Head of caudate nucleus (tissue), 42 donors: ENCODE measurements at places on chromosomes 1 and 21.
A peak's percentile ranks its signal among the peaks of the same experiment; 100 is the strongest.

- DNase-seq: no peak
Observed at GRCh38 chr1:184618851-184619250, 135.8 kb downstream of the EDEM3 start.

DNA sequence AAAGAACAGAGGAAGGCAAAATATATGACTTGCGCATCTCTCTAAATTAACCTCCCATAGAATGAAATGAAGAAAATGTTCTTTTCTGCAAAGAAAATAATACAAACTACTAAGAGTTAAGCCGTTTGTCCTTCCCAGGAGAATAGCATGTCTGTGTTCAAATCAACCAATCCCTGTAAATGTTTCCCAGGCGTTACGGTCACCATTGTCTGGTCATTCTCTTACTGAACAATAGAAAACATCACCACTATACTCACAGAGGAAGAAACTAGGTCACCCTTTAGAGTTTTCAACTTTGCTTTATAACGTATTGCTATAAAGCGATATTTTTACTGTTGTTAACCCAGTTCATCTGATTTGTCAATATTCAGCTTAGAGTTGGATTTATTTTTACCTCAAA, 34.1 kb downstream of the COL11A1 start:
- DNase-seq: no peak

DNA sequence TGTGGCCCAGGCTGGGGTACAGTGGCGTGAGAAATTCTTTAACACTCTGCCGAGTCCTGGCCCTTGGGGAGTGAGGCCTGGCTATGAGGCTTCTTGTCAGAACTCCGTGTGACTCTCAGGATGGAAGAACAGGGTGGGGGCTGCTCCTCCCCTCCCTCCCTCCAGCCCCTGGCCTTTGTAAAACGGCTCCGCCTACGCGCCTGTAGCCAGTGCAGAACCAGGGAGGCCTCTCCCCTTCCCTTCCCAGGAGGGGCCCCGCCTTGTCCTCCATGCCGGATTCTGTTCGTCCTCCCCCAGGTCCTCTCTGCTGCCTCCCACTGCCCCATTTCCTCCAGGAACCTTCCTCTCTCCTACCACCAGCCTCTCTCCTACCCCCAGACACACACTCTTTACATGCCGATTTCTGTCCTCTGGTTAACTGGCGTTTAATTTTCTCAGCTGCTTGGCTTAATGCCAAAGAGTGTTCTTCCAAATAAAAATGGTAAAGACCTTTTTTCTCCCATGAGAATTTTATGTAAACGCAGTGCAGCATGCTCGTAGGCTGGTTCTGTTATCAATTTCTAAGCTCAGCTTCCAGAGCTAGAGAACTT, 21.0 kb downstream of the PDE9A start:
- DNase-seq: no peak

DNA sequence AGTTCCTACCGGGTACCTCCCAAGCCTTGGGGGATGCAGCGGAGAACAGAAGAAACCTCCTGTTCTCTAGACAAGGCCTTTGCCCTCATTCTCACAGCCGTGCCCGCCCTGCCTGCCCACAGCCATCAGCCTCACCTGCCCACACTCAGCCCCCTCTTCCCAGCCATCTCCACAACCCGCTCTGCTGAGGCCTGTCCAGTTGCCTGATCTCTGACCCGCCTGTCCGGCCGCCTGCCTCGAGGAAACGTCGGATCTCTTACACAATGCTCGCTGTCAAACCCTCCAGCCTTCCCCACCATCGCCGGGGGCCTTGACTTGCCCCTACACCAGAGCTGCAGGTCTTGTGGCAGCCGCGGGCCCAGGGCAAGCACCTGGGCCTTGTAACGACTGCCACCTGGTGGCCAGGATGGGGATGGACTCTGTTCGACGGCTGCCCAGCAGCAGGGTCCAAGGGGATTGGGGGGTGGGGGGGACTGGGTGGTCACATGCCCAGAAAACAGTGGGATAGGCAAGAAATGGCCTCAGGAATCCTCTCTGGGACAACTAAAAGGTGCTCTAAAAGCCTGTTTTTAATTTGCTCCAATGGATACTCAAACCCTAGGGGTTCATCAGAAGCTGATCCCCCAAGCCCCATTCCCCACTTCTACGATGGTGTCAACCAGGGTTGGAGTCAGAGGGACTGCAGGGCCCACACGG, 31.0 kb downstream of the SLC45A1 start:
- peak; percentile 58 for DNase-seq

GRCh38 chr1:64572222-64572900, 102.4 kb downstream of the CACHD1 start:
- DNase-seq: no peak

DNA sequence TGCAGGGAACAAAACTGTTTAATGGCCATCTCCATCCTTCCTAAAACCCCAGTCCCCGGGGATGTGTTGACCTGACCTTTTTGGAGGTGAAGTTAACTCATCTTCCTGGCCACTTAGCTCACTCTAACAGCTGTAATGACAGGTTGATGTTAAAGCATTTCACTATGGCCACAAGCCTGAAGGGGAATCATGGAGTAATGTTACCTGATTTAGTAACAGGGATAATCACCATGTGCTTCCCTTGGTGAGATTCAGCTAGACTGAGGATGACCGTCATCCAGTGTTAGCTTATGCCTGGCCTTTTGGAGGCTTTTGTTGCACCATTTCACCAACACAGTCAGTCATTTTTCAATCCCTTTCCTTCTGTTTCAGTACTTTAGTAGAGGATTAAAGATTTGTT, 64.3 kb upstream of the RAVER2 start:
- DNase-seq: no peak

DNA sequence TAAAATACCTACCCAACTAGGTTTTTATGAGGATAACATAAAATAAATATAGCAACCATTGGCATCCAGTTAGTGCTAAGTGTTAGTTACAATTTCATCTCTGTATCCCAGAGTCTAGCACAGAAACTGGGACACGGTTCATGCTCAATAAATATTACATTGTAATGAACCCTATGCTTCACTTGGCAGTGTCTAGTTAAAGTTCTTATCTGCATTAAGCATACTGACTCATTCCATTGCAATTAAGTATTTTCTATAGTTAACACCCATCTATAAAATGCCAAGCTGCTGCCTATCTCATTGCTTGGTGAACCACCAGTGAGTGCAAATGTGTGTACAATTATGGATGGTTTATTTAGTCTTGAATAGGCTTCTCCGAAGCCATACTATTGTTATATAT, 15.2 kb downstream of the CHML start:
- no peak for DNase-seq

DNA sequence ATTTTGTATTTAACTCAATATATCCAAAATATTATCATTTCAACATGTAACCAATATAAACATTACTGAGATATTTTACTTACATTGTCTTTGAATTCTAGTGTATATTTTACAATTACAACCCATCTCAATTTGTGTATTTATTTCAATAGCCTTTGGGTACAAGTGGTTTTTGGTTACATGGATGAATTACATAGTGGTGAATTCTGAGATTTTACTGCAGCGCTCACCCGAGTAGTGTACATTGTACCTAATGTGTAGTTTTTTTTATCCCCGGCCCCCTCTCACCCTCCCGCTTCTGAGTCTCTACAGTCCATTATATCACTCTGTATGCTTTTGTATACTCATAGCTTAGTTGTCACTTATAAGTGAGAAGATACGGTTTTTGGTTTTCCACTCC, 117.0 kb upstream of the GALNT2 start:
- DNase-seq: no peak

DNA sequence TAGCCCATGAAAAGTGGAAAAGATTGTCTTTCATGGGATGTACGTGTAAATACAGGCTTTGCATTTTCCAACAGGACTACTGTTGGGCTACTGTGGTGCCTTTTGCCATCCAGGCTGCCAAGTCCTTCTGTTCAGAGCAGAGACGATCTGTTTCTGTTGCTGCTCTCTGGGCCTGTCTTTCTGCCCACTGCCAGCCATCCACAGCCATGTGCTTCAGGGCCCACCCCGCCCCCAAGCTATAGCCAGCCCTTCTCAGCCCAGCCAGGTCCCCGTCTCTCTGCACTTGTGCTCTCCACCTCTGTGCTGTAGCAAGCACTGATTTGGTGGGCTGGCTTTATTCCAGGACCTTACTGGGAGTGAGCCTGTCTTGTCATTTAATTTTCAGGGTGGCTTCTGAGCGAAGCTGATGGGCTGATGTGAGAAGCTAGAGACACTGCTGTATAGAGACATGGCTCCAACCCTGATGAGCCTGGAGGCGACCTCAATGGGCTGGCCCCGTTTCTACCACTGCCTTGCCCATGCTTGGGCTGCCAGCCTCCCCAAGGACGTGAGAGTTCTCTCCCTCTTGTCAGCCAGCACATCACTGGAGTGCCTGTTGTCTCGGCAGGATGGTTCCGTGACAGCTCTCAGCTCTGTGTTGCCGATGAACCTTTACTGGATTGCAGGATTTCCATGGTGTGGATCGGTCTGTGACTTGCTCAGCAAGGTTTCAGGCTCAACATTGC, 137.8 kb downstream of the PEX14 start:
- no peak for DNase-seq

GRCh38 chr1:161324020-161324419, 9.8 kb downstream of the SDHC start:
- DNase-seq: no peak

DNA sequence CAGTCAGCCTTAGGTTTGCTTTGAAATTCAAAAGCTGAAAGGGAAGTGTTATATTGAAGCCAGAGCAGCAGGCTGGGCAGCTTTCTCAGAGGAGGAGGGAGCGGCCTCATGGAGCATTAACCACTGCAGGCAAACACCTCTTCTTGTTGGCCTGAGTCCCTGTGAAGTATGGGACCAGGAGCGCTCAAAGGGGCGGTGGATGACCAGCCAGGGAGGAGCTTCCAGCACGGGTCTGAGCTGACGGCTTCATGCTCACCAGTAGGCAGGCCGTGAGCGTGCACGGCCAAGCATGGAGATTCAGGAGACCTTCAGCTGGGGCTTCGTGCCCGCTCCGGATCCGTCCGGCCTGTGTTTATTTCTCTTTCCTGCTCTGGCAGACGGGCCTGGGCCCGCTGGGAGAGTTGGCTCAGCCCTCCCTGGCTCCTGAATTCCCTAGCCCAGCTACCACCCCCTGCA, 245.2 kb downstream of the TRABD2B start:
- DNase-seq: no peak

GRCh38 chr1:230206207-230206606, 139.2 kb downstream of the GALNT2 start:
- no peak for DNase-seq

GRCh38 chr1:152654110-152654509, 9.1 kb upstream of the LCE2D start:
- DNase-seq: peak; percentile 45

GRCh38 chr1:228437424-228437962, 20.8 kb upstream of the TRIM17 start:
- no peak for DNase-seq

DNA sequence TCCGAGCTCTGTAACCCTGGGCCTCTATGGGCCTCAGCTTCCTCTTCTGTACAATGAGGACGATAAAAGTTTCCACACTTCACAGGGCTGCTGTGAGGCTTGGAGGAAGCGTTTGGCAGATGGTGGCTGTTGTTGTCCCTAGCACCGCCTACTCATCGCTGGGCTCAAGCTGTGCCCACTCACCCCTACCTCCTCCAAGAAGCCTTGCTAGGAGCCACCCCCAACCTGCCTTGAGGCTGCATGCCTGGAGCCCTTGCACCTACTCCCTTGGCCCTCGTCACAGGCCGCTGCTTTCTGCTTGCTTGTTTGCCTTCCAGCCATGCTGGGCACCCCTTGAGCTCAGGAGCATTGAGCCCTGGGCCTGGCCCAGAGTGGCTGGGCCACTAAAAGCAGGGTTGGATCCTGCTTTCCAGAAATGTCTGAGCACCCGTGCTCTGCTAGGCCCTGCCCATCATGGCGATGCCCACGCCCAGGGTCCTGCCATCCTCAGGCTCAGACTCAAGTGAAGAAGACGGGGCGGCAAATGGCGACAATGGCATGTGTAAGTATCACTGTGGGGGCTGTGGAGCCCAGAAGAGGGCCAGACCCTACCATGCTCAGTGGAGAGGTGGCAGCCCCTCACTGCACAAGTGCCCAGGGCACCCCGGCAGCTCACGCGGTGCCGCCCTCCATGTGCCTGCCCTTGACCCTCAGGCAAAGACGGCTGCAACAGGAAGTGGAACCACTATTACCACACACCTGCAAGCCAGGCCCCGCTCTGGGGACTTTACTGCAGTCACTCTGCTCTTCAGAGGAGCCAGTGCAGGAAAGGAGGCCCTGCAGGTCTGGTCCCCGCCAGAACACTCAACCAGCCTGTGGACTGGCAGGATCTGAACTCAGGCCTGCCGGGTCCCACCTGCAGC, 9.5 kb downstream of the SH3BGRL3 start:
- no peak for DNase-seq

- no peak for DNase-seq
Observed at GRCh38 chr1:159932296-159933285, 7.3 kb upstream of the TAGLN2 start.

DNA sequence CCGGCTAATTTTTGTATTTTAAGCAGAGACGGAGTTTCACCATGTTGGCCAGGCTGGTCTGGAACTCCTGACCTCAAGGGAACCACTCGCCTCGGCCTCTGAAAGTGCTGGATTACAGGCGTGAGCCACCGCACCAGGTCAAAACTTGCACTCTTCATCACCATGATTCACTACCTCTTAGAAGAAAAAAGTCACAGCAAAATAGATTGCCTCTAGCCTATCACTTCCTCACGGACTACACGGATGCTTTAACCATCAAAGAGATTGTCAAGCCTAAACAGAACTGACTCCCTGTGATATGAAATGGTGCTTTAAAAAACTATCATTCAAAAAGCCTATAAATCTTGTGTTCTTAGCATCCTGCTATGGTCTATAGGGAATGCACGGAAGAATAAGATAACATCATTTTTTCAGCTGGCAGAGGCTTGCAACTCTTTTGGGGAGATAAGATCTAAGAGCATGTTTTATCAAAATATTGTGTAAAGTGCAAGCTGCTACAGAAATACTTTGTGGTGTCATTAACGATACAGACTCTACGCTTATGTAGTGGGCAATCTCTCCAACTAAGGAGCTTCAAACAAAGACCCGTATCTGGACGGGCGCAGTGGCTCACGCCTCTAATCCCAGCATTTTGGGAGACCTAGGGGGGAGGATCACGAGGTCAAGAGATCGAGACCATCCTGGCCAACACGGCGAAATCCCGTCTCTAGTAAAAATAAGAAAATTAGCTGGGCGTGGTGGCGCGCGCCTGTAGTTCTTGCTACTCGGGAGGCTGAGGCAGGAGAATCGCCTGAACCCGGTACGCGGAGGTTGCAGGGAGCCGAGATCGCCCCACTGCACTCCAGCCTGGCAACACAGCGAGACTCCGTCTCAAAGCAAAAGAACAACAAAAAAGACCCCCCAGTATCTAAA, 966 bp downstream of the TFB2M start:
- no peak for DNase-seq

GRCh38 chr1:226730071-226730470, 9.0 kb downstream of the ITPKB start:
- DNase-seq: no peak

DNA sequence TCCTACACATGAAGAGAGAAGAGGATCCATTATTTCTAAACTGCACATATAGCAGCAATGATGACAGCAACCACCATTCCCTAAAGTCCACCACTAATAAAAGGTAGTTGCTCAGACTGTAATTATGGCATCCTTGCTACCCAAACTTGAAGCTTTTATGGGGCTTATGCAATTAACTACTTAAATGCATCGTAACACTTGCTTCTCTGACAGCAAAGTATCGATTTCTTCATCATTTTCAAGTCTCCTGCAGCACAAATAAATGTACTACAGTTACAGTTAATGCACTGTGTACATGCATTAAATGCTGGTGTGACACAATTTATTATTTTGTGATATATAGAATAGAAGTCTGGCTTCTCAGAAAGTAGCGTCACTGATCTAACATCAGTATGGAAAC, 241.7 kb downstream of the USH2A start:
- DNase-seq: no peak
